ENCODE measurements at places on chromosomes 12 and 14.

DNA sequence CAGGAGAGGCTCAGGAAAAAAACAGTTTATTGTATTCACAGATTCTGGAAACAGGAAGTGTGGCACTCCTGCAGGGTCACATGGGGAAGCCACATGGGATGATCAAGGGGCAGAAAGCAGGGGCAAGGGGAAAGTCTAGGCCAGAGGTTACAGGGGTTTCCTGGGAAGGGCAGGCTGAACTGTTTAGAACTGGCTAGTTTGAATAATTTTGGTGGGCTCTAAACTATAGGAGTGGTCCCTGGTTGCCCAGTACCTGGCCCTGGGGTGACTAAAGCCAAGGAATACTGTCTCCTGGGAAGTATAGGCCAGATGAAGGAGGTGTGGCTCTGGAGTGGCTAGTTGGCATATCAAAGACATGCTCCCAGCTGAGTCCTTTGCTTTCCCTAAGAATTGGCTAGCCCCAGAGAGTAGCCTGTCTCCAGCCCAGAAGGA lies 169.2 kb downstream of the SLC41A2 start:
- no peak for DNase-seq

DNA sequence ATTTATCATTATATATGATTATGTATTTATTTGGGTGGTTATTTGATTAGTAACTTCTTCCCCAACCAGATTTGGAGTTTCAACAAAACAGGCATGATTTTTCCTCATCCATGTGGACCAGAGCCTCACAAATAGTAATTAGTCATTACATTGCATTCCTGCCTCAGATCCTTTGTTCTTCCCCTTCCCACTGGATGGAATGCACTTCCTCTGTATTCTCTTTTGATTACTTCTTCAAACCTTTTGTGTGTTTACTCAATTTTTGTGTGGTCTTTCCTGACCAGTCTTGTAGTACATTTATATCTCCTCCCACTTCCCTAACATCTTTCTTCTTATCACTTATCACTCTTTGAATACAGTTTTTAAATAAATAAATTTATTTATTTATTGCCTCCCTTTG lies 15.5 kb downstream of the SYT1 start:
- DNase-seq: no peak

DNA sequence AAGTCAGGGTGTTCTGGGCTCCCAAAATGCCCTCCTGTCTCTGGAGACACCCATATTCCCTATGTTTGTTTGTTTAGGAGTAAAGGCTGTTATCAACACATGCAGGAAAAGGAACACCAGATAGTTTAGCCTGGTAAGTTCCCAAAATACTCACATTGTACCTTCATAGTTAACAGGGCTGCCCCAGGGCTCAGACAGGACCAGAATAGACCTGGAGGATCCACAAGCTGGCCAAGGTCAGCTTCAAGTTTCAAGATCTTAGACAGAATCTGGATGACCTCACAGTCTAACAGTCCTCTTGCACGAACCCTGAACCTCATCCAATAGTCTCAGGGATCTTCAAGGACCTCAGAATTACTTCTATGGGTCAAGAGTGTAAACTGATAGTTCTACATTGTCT lies 18.1 kb upstream of the HSP90B1 start:
- no peak for DNase-seq

GRCh38 chr12:128813392-128813791 lies 10.4 kb downstream of the SLC15A4 start:
- DNase-seq: no peak

DNA sequence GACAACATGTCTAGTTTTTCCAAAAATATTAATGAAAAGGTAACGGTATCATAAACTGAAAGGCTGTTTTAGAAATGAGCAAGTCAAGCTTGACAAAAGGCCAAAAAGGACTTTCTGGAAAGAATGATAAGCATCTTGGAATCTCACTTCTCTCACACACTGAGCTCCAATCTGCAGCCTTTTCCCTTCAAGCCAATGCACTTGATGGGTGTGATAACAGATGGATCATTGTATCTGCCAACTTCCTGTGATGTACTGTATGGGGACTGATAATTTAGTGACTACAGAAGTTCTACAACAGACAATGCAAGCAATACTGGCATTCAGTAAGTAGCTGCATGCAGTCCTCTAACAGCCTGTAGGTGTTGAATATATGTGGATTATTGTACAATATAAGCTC lies 147.1 kb downstream of the MED13L start:
- DNase-seq: no peak

DNA sequence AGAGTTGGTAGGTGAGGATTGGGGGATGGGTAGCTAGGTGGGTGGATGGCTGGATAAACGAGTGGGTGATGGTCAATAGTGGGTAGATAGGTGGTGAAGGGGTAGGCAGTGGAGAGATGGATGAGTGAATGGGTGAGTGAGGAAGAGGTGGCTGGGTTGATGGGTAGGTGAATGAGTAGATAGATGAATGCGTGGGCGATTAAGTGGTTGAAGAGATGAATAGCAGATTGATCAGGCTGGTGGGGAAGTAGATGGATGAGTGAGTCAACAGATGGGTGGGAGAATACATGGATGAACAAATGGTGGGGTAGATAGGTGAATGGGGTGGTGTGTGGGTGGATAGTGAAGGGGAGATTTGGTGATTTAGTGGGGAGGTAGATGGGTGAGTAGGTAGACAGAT lies 51.1 kb downstream of the SYNE3 start:
- DNase-seq: no peak

DNA sequence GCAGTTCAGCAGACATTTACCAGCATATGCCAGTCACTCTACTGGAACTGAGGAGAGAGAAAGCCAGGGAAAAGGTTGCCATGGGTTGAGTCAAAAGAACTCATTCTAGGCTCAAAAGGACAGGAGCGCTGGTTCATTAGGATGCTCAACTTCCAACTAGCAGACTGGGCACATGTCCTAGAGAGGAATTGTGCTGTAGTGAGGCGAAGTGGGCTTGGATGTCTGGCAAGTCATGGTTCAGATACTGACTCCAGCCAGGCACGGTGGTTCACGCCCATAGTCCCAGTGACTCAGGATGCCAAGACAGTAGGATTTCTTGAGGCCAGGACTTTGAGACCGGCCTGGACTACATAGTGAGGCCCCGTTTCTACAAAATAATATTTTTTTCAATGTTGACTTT lies 281.5 kb downstream of the CACNA1C start:
- no peak for DNase-seq

DNA sequence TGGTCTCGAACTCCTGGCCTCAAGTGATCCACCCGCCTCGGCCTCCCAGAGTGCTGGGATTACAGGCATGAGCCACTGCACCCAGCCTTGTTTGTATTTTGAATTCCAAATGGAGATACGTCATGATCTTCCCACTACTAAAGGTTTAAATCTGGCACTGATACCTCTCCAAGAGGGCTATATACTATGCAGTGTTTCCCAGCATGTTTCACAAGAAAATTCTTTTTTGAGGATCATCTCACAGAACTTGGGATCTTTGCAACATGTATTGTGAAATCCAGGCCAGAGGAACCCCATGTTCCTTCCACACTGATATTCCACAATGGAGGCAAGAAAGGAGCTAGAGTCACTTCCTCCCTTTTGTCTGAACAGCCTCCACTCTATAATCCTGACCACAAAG lies 112.7 kb downstream of the NT5DC3 start:
- DNase-seq: no peak

GRCh38 chr12:93297032-93297431 lies 80.7 kb upstream of the NUDT4 start:
- DNase-seq: no peak

DNA sequence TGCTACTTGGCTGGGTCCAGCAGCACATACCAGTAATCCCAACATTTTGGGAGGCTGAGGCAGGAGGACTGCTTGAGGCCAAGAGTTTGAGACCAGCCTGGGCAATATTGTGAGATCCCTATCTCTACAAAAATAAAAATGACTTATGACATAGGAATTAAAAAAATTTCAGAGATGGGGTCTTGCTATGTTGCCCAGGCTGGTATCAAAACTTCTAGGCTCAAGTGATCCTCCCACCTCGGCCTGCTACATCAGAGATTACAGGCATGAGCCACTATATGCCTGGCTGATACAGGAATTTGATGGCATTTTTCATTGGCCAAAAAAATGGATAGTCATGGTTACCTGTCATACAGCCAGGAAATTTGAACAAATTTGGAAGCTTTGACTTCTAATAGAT lies 54.6 kb downstream of the ZC3H14 start:
- DNase-seq: no peak

DNA sequence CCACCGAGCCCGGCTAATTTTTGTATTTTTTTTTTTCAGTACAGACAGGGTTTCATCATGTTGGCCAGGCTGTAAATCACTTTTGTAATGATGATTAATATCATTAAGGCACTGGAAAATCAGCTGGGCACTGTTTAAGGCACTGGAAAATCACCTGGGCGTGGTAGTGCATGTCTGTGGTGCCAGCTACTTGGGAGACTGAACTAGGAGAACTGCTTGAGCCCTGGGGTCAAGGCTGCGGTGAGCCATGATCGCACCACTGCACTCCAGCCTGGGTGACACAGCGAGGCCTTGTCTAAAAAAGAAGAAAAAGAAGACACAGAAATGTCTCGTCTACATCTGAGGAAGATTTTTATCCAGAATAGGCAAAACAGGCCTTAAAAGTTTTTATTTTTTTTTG lies 12.7 kb downstream of the SLC11A2 start:
- DNase-seq: no peak

GRCh38 chr12:49367381-49368239 lies at the start of gene SPATS2:
SPATS2 (plus strand) TSS chr12:49367462; CDS start chr12:49461013, 93,551 bp downstream.
- no peak for DNase-seq

- DNase-seq: no peak
These were observed 57.1 kb downstream of the NIN start for GRCh38 chr14:50773632-50774541.

DNA sequence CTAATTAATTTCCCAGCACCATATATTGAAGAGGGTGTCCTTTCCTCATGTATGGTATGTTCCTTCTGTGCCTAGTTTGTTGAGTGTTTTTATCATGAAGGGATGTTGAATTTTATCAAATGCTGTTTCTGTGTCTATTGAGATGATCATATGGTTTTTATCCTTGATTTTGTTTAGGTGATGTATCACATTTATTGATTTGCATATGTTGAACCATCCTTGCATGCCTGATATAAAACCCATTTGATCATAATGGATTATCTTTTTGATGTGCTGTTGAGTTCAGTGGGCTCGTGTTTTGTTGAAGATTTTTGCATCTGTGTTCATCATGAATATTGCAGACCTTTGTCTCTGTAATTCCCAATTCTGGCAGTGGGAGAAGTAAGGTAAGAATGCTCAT lies 44.6 kb downstream of the RASSF8 start:
- DNase-seq: no peak

DNA sequence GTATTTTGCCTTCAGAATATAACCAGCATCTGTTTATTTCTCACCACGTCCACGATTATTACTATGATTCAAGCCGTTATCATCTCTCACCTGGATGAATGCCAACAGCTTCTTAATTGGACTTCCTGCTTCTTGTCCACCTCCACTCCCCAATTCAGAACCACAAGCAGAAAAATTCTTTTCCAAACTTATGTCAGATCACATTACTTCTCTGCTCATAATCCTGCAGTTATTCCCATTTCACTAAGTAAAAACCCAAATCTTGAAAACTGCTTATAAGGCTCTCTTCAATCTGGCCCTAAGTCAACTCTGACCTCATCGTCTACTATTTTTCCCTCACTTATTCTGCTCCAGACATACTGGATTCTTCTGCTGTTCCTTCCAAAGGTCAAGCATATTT lies 2.0 kb downstream of the CRY1 start:
- DNase-seq: no peak

GRCh38 chr12:72146495-72146894 lies 125.7 kb upstream of the TRHDE start:
- no peak for DNase-seq

DNA sequence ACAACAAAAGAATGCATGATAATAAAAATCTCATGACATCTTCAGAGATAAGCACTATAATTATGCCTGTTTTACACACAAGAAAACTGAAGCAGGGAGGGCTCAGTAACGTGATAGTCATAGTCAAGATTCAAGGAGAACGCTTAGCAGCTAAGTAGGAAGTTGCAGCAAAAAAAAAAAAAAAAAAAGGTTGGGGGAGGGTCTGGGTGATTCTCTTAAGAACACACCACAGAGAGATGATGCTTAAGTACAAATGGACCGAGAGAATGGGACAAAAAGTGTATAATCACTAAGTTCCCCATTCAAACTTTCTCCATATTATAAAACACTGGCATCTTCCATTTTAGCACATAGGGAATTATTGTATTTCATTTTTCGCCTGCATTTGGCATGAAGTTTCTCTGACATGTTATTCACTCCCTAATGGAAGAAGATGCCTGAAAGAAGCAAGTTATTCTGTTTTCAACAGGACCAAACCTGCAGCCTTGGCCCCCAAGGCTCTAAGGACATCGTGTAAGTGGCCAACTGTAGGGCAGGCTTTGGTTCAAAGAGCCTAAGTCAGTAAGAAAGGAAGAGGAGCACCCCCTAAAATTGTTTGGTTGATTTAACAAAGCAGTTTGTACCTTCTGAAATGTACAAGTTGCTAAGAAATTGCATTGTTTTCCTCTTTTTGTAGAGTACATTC lies 142.9 kb upstream of the TMPO start:
- no peak for DNase-seq

GRCh38 chr12:64876388-64877071 lies 52.1 kb downstream of the TBC1D30 start:
- DNase-seq: no peak

DNA sequence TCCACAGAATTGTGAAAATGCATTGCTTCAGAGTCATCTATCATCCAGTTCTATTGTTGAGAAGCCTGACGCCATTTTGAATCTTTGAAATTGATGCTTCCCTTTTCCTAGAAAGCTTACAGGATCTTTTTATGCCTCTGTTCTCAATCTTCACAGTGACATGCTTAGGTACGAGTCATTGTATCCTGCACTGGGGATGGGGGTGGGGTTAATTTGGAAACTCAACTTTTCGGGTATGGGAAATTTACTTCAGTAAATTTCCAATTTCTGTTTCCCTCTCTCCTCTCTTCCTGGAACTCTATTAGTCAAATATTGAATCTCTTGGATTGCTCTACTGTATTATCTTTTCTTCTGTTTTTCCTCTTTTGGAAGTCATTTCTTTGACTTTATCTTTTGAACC lies 24.5 kb downstream of the RNASE10 start:
- DNase-seq: no peak

GRCh38 chr12:94460616-94460959 lies 921 bp upstream of the CEP83 start:
- no peak for DNase-seq

All from CD8-positive, alpha-beta T cell (primary cell).